NCI-H446 treated with DMSO at 0.1 percent for 48 hours (cell line): ENCODE measurements at places on chromosomes 5 and 9.

DNA sequence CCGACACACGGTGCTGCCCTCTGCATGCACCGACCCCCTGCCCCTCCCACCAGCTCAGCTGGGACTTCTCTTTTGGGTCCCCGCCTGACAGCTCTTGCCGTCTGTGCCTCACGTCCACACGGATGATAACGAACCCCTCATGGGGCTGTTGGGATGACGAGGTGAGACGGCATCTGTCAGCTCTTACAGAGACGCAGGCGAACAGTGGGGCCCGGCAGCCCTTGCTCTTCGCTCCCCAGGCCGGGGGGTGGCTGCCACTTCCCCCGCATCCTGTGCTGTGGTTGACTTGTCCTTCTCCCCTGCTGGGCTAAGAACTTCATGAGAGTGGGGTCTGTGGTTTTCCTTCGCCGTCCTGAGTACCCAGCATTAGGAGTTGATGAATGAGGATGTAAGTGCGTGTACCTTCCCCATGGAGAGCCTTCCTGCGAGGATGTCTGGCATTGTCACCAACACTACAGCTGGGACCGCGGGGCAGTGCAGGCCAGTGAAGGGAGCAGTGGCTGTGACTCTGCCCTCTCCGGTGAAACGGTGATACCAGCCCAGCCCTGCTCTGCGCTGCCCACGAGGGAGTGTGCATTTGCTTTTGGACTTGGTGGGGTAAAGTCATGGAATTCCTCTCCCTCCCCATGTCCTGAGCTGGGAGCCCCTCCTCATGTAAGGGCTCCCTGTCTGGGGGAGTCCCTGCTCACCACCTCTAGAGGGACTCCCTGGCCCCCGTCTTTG, 23.2 kb downstream of the HK3 start:
- no peak for DNase-seq

DNA sequence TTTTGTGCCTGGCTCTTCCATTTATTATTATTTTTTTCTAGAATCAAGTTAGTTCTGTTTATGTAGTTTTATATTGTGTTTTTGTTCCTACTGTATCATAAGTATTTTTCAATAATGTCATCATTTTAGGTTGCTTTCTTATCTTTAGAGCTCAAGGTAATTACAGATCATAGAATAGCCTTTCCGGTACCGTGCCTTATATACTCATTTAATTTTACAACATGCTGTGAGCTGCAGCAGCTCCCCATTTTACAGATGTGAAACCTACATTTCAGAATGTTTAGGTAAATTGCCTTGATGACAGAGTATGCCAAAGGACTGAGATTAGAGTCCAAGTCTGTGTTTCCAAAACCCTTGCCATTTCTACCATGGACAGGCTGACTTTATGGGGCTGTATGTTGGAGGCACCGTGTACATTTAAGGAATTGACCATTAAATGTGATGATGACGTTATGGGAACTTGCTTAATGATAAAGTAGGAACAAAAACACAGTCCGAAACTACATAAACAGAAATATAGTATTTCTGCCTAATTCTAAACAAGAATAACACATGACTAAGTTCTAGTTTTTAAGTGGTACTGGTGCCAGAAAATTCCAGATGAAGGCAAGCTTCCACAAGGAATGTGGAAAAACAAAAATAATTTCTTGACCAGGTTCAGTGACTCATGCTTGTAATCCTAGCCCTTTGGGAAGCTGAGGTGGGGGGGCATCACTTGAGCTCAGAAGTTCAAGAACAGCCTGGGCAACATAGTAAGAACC, 97.7 kb downstream of the IQGAP2 start:
- no peak for DNase-seq

DNA sequence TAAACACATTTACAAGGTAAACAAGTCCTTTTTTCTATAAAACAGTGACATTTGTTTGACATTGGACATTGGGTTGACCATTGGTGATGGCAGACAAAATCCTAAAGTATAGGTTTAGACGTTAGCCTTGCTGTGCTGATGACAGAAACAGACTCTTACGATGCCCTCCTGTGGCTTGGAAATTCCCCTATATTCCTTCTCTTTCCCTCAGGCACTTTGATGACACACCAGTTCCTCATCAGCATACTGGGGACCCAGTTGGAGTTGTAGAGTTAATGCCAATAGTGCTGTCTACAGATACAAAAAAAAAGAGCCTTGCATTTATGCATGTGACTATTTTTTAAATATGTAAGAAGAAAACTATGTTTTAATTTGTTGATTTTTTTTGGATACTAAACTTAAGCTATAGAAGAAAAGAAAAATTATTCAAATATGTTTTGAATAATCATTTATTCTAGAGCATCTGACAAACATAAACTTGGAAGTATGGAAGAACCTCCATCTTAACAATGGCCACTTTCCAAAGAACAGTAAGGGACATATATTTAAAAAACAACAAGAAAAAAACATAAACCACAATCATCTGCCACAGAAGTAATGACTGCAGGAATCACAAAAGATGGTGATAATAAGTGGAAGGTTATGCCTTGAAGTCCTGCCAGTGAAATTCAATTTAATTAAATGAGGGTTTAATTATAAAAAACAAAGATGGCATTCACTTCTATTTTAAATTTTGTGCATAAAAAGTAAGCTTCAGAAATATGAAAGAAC, 75.6 kb upstream of the SNCAIP start:
- DNase-seq: no peak

DNA sequence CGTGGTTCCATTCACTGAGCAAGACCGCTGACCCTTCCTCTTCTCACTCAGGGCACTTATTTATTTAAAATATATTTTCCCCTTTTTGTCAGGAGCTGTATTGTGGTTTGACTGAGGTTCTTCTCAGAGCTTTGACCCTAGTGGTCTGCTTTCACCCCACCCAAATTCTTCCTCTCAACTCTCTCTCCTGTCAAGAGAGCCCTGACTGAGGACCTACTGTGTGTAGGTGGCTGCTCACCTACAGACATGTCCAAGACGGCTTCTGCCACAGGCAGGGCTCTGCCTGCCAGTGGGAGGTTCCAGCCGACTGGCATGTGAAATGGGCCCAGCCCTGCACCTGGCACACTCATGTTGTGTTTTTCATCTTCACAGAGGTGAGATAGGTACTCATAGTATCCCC, 5.2 kb downstream of the DCANP1 start:
- DNase-seq: no peak

- DNase-seq: no peak
These were observed 57.4 kb downstream of the GOLPH3 start for GRCh38 chr5:32116574-32117313.

GRCh38 chr5:16520841-16521240, 55.2 kb upstream of the ZNF622 start:
- DNase-seq: no peak

- no peak for DNase-seq
These were observed 184.8 kb downstream of the NR3C1 start for GRCh38 chr5:143218517-143219170.

DNA sequence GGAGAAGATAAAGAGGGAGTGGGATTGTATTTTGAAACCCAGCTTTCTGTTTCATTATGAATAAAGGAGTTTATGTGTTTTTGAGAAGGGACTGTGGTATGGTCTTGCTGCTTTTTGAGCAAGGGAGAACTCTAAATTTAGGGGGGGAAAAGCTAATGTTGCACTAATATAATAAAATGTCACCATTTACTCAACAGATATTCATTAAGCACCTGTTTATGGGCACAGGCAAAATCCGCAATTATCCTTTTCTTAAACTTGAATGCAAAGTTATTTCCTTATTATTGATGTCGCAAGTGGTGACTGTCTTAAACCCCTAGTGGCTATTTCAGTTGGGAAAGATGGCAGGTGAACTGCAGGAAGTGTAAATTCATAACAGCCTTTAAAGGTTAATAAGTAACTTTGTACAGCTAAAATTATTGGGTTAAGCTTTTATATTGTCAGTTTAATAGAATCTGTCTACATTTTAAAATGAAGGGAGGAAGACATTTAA, 1.5 kb downstream of the CDC42SE2 start:
- DNase-seq: no peak

GRCh38 chr9:21210311-21210710, 3.4 kb upstream of the IFNA10 start:
- no peak for DNase-seq

DNA sequence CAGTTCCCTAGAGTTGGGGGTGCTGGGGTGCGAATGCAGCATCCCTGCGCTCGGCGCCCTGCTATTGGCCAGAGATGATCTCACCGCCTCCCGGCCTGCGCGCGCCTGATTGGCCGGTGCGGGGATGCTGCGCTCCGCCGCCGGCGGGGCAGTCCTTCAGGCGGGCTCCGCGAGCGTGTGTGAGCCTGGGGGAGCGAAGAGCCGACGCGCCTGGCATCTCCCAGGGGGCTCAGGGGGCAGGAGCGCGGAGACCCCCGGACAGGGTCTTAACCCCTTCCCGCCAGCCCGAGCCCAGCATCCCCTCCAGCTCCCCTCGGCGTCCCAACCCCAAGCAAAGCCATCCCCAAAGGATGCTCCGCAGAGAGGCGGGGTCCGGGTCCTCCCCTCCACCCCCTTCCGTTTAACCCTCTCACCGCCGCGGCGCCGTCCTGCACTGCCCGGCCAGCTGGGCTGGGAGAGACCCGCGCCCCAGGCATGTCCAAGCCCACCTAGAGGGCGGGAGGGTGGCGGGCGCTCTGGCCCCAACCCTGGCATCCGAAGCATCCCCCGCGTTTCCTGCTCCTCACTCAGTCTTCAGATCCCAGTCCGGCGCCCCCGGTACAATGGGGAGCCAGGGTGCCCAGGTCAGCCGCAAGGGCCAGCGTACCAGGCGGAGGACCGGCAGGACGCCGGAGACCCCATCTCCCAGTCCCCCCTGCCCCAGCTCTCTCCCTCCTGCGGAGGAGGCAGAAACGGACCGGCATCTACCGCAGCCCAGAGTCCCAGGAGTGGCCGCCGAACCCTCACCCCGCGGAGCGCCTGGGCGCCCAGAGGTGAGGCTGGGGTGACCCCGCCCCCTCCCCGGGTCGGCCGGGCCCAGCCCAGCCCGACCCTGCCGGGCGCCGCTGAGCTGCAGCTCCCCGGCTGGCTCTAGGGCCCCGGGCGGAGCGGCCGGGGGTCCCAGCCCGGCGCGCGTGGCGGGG, 19.3 kb upstream of the TOR2A start:
- no peak for DNase-seq

GRCh38 chr9:95516734-95517558, at the start of gene PTCH1:
PTCH1 (minus strand) TSS chr9:95516971.
- no peak for DNase-seq

DNA sequence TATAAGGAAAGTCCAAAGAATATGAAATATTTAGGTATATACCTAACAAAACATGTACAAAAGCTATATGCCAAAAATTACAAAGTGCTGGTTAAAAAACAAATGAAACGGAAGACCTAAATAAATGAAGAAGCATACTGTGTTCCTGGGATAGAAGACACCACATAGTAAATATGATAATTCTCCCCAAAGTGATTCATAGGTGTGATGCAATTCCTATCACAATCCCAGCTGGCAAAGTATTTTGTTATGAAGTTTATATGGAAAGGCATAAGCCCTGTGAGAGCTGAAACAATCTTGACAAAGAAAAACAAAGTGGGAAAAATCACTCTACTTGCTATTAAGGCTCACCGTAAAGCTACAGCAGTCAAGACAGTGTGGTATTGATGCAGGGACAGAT, 2.6 kb upstream of the SMIM23 start:
- no peak for DNase-seq

DNA sequence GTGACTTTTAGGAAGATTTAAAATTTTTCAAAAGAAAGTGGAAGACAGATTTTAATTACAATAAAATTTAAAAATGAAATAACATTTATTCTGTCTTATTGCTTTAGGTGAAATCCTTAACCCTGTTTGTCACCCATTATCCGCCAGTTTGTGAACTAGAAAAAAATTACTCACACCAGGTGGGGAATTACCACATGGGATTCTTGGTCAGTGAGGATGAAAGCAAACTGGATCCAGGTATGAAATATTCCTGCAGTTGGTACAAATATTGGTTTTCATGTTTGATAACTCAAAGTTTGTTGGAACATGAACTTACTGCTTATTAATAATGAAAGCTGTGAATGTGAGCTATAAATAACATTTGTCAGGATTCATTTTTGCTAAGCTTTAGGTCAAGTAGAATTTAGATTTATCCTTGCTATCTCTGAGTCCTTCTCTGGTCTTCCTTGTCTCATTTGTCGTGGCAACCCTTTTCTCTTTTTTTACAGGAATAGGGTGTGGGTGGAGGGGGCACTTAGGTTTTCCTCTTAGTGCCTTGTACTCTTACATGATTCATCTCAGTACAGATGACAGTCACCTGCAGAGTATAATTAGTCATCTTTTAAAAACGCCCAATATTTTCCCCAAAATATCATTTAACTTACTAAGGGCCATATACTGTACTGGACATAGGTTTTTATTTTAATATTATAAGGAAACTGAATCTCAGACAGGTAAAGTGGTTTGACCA, 95.3 kb upstream of the RASGRF2 start:
- no peak for DNase-seq

DNA sequence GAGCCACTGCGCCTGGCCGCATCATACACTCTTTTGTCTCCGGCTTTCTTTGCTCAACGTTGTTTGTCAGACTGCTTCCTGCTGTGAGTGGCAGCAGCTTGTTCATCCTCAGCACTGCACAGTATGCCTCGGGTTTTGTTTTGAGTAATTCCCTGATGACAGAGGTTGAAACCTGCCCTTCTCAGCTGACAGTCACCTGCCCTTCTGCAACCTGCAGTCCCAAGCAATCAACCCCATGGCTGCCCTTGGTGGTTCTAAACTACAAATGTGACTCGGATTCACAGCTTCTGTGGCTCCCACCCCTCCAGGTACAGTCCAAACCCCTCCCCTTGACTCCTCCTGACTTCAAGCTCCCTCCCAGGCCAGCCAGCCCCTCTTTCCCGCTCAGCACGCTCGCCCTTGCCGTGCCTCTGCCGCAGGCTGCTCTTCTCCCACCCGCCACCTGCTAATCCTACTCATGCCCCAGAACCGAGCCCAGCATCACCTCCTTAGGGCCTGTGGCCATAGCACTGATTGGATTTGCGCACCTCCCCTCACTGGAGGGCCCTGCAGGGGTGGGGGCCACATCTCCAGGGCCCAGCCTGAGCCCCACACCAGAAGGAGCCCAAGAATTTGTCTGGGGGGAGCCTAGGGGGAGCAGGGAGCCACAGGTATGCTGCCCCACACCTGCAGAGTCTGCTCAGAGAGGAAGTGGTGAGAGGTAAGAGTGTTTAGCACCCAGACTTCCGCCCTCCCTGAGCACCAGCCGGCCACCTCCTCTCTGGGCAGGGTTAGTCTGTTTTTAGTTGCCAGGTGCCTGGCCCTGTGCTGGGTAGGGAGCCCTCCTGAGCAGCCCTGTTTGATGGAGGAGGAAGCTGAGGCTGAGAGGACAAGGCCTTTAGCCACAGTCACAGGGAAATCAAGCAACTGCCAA, 10.1 kb downstream of the EEIG1 start:
- no peak for DNase-seq

DNA sequence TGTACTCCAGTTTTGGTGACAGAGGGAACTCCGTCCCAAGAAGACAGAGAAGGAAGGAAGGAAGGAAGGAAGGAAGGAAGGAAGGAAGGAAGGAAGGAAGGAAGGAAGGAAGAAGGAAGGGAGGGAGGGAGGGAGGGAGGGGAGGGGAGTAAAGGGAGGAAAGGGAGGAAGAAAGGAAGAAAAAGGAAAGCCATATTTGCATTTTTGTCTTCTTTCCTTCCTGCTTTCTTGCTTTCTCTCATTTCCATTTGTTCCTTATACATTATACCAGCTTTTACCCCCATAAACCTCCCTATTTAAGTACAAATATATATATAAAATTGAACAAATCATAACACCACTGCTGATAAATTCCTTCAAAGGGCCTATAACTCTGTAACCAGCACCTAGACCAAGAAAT, 151.8 kb downstream of the SMC2 start:
- no peak for DNase-seq
